ENCODE measurements at places on chromosomes 5 and 9.

DNA sequence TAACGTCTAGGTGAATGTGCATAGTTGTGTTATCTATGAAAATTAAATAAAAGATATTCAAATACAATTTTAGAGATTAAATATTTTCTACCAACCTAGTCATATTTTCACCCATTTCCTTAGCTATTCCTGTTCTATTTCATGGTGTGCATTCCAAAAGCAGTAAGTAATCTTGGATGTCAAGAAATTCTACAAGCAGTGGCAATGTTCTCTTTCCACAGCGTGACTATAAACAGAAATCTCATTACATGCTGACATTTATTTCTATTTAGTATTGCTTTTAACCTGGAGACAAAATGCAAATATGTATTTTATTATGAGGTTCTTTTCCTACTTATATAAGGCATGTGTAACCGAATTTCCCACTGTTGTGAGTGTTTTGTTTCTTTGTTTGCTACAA lies 510.0 kb downstream of the ACTL7B start:
- no peak for DNase-seq

- DNase-seq: no peak
These were observed 149.7 kb downstream of the SLIT3 start for GRCh38 chr5:169151051-169151805.

DNA sequence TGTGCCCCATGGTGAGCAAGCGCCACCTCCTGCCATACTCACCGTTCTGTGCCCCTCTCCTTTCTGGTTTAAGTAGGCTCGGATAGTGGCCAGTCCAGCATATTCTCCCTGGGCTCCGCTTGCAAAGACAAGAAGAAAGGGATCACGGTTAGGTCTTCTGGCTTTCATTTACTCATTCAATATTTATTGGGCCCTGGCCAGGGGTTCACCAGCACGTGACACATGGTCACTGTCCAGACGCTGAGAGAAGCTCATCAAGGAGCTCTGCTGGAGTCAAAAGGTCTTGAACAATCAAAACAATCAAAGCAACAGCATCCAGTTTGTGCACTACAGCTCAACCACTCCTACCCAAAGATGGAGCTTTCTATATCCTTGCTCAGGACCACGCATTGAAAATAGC lies 80.2 kb downstream of the GLDC start:
- no peak for DNase-seq

- DNase-seq: no peak
These were observed 683 bp downstream of the DBN1 start for GRCh38 chr5:177472460-177473442.

DNA sequence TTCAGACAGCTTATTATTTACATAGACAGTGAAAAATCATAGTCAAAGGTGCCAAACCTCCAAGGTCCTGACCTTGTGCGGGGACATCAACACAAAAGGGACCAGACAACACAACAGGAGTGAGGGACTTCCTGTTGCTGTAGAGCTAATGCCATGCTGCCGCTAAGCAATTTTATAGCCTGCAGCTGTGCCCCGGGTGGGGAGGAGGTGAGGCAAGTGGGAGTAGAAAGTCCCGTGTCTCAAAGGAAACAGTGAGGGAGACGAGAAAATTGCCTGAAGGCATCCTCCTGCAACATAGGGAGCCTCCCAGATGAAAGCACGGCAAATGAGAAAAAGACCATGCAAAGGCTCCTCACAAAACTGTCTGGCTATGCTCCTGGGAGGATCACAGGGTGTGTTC lies 58.8 kb downstream of the CAAP1 start:
- no peak for DNase-seq

DNA sequence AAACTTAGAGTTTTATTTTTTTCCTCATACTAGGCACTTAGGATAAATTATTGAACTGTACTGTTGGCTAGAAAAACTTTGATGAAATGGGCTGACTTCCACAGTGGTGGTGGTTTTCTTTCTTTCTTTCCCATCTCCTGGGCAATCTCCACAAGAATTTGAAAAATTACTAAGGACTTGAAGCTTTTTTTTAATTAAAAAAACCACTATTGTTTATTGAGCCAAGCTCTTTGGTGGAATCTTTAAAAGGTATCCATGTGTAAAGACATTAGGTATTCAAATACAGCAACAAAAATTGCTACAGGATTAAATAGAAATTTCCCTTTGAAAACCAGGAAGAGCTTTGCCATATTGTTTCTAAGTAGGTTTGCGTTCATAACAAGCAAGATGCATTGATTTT lies 14.1 kb downstream of the MARCHF6 start:
- DNase-seq: no peak

GRCh38 chr9:80507611-80508010 lies 935.8 kb downstream of the TLE4 start:
- no peak for DNase-seq

DNA sequence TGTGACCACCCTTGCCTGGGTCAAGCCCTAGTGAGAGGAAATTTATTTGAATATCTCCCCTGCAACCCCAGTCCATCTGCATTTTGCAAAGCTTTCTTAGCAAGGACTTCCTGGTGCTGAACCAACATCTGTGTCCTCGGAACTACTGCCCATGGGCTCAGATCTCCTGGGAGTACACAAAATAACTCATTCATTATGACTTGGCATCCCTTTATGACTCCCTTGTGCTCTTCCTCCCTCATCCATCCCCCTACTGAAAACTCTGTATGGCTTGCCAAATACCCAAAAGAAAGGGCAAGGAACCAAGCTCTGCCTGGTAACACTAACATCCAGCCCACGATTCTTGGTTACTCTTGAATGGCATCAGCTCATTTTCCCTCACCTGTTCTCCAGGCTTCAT lies 368.5 kb downstream of the NTRK2 start:
- no peak for DNase-seq

DNA sequence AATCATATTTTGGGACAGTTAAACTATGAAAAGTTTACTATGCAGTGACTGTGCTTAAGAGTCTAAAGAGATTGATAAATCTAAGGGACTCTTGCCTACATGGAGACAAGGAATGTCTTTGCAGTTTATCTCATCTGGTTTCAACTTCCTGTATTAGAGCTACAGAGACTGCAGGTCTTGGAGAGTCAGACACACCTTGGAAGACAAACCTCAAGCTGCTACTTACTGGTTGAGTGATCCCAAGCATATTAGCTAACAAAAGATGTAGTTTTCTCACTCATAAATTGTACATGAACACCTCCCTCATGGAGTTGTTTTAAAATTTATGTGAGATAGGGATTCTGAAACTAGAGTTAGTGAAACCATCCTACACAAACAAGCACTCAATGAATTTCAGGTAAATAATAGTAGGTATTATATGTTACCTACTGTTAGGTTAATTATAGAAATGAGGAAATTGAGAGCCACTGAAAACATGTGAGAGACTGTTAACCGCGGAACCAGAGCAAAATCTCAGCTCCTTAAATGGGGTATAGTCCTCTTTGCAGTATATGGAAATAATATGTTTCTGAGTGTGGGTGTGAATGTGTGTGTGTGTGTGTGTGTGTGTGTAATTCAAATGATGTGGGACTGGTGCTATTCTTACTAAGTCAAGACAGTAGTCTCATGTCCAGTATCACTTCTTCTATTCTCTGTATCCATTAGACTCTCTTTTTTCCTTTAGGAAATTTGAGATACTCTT lies 752.1 kb downstream of the DTWD2 start:
- DNase-seq: no peak

GRCh38 chr5:43616535-43616934 lies 13.6 kb downstream of the NNT start:
- DNase-seq: no peak

GRCh38 chr5:56496581-56497063 lies 263.5 kb upstream of the ANKRD55 start:
- no peak for DNase-seq

GRCh38 chr9:121709798-121710197 lies 58.4 kb downstream of the DAB2IP start:
- no peak for DNase-seq

- DNase-seq: peak; percentile 63
These were observed 251.4 kb upstream of the IL12B start for GRCh38 chr5:159581502-159582249.

DNA sequence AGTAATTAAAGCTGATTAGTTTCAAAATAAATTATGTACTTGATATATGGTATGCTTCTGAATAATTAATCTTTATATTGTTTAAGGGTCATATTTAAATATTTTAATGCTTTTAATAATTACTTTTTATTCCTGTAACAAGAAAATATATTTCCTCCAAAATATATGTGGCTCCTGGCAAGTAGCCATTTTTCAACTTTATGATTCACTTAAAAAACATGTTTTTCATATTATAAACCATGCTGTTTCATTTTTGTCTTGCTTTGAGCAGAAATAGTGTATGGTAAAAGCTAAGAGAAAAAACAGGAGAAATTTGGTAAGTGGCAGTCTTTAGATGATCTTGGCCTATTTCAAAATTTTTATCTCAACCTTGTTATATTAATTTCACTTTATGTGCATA lies 14.6 kb downstream of the SPATA9 start:
- no peak for DNase-seq

DNA sequence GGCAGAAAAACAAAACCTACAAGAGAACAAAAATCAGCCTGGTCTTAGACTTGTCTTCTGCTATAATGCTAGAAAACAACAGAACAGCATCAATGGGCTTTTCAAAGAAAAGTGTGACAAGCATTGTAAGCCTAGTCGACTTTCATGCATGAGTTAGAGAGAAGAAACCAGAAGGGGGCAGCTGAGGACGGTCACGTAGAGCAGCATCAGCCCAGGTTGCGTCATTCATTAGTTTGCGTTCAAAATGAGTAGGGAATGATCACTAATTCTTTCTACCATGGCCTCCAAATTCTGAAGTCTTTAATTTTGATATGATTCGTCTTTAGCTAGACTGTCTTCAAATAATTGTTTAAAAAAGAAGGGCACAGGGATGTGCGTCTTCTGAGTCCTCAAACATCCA lies 4.7 kb upstream of the ISCA1 start:
- DNase-seq: peak; percentile 31

DNA sequence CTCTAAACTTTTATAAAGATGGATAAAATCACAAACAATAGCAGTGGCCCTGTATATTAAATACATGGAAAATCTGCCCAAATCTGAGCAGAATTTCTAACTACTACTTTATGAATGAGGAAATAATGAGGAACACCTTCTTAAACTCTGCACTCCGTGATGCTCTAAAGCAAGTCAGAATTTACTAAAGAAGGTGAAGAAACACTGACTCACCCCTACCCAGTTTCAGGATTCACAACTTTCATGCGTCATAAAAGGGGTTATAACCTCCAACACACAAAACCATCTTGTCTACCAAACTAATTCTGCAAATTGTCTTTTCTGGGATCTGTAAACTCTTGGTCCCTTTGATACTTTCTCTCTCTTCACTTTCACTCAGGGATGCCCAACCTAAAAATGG lies 561.1 kb upstream of the ACO1 start:
- no peak for DNase-seq

DNA sequence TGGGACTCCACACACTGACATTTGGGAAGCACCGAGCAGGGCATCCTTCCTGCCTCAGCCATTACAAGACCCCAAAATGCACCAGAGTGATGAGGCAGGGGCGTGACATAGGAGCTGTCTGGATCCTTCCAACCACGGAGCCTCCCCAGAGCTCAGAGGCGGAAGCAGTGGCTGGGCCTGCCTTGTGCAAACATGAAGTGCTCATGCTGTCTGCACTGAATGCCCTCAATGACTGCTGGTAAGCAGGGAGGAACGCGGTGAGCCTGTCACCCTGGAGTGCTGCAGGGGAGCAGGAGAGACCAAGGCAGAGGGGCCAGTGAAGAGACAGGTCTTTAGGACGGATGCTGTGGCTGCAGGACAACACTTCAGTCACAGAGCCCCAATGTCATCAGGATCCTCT lies 60.2 kb upstream of the HRH2 start:
- no peak for DNase-seq

DNA sequence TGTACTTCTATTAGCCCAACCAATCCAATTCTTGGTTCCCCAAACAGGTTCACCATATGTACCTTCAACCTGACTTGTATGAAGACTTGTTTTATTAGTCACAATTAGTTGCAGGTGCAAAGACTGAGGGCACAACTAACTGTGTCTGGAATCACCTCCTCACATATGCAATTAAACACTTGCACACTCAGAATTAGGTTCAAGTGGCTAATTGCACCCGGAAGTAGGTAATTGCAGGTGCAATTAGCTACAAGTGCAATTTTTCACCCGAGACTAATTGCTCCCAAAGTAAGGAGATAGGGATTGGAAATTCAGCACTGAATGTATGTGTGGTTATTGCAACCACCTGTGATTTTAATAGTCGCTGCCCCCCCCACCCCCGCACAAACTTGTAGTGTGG lies 338.9 kb downstream of the ZSWIM6 start:
- no peak for DNase-seq

GRCh38 chr5:154351566-154351965 lies 94.2 kb upstream of the SAP30L start:
- no peak for DNase-seq

- DNase-seq: peak; percentile 75
These were observed 284.9 kb upstream of the IRX1 start for GRCh38 chr5:3310541-3311261.

DNA sequence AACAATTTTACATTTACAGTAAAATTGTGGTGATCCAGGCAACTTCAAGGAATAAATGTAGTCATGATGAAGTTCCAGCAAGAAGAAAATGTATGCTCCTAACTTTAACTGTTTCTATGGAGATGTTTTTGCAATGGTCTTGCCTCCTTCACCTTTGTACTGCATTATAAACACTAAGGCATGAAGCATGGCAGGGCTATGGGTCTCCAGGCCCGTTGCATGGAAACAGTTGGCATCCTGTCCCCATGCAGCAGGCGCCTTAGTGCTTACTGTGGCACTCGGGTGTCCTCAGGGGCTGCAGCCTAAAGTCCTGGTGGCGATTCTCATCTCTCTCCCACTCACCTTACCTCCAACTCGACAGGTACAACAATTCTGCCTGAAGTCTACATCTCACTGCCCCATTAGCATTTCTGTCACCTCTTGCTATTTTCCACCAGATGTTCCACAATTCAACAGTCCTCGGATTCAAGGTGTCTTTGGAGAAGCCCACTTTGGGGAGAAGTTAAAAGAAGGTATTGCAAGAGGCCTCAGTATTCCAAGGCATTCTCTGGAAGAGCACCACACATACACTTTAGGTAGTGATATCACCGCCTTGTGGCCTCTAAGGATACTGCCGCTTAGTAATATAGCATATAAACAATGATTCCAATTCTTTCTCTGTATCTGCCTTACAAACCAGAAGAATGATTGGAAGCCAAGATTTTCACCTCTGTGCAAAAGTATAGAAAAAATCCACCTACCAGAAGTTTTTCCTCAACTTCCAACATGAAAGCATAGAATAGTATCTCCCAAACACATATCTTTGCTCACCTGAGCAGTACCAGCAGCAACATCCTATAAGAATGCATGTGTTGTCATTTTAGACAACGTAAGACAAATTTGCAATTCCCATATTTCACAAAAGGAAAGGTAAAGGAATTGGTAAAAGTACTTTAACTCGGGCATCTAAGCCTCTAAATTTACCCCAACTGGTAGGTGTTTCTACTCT lies 5.1 kb downstream of the LIFR start:
- DNase-seq: peak; percentile 35

DNA sequence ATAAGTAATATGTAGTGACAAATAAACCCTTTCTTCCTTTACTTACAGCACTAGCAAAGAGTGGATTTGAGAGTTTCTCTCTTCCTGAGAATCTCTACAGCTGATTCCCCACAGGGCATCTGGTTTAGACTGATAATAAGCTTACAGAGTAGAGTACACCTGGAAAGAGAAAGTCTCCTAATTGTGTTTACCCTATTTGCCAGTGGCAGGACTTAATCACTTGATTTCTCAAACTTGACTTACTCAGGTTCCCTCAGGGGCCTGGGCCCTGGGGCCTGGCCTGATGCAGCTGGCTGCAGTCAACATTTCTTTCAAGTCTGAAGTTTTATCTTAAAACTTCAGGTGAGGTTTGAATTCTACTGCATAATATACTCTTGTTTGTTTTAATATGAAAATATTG lies 38.0 kb upstream of the UBTD2 start:
- DNase-seq: no peak
